ENCODE measurements at places on chromosomes 1 and 21.

GRCh38 chr1:36512842-36513241, 30.1 kb upstream of the CSF3R start:
- DNase-seq: no peak

GRCh38 chr1:100145116-100145515, 12.2 kb downstream of the TRMT13 start:
- DNase-seq: no peak

- no peak for DNase-seq
These were observed 272.2 kb downstream of the PAPPA2 start for GRCh38 chr1:176735201-176735600.

- peak; percentile 77 for DNase-seq
These were observed 710 bp upstream of the SLC30A1 start for GRCh38 chr1:211579440-211580302.

GRCh38 chr21:39029086-39029755, 154.0 kb downstream of the PSMG1 start:
- DNase-seq: no peak

Measured in urothelium cell line (cell line).